Inflammatory macrophage (primary cell): ENCODE measurements at places on chromosomes 13 and 19.

DNA sequence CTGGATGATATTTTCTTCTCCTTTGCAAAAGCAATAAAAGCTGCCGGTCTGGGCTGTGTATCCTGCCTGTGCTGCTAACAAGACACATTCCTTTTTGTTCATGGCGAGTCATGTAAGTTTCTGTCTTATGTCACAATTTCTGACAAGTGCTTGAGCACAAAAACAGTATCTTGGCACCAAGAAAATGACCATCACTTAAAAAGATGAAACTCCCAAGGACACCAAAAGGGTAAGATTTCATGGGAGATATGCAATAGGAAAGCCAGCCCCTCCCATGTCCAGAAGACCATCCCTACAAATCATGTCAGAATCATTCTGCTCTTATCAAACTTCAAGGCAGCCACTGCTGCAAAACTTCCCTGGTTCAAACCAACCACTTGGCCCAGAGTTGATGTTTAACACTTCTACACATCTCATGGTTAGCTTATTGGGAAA is 375.4 kb upstream of the ZNF507 start:
- no peak for DNase-seq

DNA sequence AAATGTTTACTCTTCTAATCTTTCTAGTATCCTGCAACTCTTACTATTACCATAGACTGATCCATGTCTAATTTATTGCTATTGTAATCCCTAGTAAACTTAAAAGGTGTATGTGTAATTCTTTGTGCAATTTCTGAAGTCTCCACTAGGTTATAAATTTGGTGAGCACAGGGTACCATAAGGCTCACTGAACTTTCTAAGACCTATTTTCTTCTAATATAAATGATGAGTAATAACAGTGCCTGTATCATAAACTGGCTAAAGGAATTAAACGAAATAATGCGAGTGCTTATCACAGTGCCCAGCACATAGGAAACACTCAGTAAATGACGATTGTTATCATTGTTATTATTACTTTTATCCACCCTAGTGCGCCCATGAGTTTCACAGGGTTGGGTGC is 119.1 kb downstream of the KLF12 start:
- no peak for DNase-seq

DNA sequence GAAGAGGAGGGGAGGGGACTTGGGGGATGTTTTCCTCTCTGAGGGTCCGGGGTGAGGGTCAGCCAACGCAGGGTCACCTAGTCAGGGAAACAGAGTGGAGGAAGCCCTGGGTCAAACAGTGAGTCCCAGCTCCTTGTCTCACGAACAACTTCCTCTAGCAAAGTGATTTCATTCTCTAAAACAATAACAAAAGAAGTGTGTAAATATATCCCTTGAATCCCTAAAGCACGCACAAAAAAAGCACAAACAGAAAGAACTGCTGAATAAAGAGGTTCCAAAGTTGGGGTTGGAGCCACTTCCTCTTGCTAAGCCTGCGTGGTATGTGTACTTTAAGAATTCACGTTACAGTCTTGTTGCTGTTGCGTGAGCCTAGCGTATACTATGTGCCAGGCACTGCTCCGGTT is 1.5 kb upstream of the C5AR2 start:
- peak; percentile 83 for DNase-seq

DNA sequence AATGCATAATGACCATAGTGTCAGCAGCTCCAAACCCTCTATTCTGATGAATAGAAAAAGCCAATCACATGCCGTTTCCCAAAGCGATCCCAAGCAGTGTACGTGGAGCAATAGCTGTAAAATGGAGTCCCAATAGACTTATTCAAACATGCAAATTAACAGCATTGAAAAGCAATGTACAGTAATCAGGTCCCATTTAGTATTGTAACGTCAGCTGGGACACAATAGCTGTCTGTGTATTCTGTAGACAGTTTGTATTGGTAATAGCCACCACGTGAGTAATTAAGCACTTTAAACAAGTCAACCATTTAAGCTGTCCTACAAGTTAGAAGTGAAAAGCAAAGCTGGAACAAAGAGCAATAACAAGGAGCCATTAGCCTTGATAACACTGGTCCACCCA is 698.2 kb downstream of the PCDH17 start:
- no peak for DNase-seq

GRCh38 chr19:18098891-18099622 is 1.5 kb downstream of the MAST3 start:
- DNase-seq: no peak

DNA sequence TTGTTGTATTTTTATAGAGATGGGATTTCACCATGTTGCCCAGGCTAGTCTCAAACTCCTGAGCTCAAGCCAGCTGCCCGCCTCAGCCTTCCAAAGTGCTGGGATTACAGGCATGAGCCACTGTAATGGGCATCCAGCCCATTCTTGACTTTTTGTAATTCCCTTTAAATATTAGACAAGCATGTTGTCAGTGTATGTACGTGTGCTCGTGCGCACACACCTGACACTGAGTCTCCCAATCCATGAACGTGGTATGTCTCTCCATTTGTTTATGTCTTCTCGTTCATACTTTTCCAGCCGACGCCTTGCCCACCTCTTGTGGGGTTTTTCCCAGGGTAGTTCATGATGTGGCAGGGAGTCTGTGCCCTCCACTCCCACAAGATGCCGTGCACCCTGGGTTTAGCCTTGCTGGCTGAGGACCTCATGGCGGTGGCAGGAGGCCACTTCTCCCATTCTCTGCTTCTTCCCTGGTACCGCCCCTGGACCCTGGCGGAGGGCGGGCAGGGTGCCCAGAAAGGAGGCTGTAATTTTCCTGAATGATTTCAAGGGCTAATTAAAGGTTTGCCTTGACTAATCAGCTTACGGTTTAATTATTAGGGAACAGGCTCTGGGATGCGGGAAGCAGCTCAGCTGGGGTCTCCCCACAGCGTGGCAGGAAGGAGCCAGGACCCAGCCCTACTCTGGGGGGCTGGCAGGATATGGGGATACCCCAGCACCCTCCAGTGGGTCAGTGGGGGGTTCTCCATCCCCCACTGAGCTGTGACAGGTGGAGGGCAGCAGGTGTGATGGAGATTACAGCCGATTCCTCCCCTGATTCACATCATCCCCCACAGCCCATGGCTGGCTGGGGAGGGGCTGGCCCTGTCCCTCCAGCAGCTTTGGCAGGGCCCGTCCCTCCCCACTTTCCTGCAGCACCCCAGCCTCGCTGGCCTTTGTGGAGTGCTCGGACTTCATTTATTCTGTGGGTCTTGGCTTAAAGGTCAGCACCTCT is 12.9 kb downstream of the PAK4 start:
- DNase-seq: no peak

- peak; percentile 47 for DNase-seq
These were observed 344 bp downstream of the NHLRC3 start for GRCh38 chr13:39038569-39039030.

DNA sequence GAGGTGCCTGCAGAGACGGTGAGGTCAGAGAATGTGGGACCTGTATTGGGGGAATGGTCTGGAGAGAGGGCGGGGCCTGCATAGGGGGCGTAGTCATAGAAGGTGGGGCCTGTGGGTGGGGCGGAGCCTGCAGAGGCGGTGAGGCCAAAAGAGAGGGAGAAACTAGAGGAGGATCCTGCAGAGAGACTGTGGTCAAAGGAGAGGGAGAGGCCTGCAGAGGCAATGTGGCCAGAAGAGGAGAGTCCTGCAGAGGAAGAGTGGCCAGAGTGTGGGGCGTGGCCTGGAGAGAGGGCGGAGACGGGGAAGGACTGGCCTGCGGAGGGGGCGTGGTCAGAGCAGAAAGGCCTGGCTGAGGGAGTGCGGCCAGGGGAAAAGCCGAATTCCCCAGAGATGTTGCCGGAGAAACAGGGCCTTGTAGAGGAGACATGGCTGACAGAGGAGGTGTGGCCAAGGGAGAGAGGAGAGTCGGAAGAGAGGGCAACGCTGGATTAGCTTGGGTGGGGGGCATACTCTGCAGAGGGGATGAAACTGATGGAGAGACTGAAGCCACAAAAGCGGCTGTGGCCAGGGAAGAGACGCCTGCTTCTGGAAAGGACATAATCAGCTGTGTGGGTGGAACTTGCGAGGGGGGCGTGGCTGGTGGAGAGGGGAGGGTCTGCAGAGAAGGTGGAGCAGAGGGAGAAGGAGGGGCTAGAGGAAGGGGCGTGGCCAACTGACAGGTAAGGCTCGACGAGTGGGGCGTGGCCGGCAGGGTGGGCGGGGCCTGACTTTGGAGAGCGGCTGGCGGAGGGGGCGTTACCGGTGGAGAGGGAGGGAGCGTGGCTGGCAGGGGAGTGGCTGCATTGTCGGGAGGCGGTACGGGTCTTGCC is 2.5 kb downstream of the PRR36 start:
- DNase-seq: peak; percentile 67

- no peak for DNase-seq
These were observed 4.9 kb upstream of the HSPH1 start for GRCh38 chr13:31166591-31166990.

DNA sequence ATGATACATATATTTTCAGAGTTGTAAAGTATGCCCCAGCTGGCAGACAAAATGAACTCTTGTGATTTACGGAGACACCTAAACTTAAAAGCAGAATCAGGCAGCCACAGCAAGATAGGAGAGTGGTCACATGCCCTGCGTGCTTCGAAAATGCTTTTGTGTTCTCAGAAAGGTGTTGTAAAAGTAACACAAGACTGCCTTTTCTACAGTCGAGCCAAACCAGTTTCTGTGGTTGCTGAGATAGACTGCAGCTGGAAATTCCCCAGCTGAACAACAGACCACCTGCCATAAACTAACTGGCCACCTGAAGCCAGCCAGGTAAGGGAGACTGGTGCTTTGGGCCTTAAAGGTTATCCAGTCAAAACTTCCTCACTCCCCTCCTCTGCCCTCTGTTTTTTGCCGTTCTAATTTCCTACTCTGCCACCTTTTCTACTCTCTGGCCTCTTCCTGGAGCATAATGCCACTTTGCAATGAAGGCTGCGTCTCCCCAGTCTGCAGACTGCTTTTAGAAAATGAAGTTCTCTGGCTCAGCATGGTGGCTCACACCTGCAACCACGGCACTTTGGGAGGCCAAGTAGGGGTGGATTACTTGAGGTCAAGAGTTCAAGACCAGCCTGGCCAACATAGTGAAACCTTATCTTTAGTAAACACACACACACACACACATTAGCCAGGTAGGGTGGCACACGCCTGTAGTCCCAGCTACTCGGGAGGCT is 381.2 kb upstream of the SLITRK1 start:
- DNase-seq: no peak

DNA sequence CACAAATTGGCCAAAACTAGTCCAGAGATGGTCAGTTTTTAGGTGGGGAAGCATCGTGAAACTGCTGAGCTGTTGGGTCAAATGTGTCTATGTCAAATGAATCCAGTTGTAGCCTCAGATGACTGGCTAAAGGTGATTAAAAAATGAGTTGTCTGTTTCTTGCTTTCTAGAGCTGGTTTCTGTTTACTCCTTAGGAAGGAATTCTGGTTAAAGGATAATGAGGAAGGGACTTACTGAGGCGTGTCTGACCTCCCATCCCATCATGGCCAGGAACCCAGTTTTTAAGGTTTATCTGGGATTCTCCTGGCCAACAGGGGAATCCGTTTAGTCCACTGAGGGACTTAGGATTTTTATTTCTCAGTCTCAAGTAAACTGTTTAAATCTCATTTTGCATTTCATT is 256.5 kb downstream of the UQCRFS1 start:
- DNase-seq: no peak

- peak; percentile 17 for DNase-seq
These were observed 69.8 kb downstream of the KDM4B start for GRCh38 chr19:5038631-5039271.

DNA sequence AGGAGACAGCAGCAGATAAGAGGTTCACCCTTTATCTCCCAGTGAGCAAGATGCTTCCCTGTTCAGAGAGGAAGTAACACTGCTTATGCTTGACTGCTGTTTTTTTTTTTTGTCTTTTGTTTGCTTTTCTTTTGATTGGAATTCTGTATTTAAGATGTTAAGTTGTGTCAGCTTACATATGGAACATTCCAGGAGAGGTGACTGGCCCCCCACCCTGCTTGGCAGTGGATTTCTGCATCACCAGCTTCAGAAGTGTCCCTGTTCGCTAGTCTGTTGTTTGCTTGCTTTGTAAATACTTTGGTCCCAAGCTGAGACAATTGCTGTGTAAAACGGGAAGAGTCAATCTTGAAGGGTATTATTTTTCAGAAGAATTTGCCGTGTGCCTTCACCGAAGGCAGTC is 43.0 kb downstream of the IFT88 start:
- no peak for DNase-seq

- peak; percentile 93 for DNase-seq
These were observed 6.2 kb downstream of the MYO1F start for GRCh38 chr19:8571006-8571411.

GRCh38 chr13:25292301-25292700 is 5.0 kb upstream of the MTMR6 start:
- peak; percentile 81 for DNase-seq

DNA sequence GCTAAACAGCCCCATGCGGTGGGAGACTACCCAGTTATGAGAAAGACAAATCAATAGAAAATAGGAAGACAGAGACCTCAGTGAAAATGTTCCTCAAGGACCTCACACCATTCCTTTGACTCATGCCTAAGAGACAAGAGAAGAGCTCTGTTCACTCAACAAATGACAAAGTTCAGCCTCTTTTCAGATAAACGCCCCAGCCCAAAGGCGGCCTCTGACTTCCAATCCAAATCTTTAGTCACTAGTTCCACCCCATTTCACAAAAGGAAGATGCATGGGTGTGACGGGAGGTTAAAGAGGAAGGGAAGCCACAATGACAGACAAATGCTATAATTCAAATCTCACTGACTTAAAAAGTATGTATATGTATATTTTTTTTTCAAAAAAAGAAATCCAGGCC is 8.1 kb downstream of the CARS2 start:
- peak; percentile 76 for DNase-seq

DNA sequence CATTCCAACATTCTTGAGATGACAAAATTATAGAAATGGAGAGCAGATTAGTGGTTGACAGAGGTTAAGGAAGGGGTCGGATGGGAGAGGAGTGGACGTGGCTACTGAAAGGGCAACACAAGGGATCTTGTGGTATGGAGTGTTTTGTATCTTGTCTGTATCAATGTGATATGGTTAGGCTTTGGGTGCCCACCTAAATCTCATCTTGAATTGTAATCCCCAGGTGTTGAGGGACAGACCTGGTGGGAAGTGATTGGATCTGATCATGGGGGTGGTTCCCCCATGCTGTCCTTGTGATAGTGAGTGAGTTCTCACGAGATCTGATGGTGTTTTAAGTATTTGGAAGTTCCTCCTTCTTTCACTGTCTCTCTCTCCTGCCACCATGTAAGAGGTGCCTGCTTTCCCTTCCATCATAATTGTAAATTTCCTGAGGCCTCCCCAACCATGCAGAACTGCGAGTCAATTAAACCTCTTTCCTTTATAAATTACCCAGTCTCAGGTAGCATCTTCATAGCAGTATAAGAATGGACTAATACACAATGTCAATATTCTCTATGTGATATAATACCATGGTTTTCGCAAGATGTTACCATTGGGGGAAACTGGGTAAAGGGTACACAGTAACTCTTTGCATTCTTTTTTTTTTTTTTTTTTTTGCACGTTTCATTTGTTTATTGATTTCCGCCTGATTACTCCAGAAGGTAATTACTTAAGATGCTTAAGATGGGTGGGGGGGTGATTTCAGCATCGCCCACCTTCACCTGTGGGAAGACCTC is 4.9 kb upstream of the IFNL4 start:
- no peak for DNase-seq
